ENCODE measurements at places on chromosomes 4 and X.

GRCh38 chrX:78104447-78105176 is 564 bp downstream of the PGK1 start:
- DNase-seq, result peak; percentile 42

- no peak for DNase-seq
These were observed 84.9 kb upstream of the SPANXB1 start for GRCh38 chrX:140917354-140918115.

- DNase-seq, result no peak
These were observed 215.5 kb upstream of the ZFP42 start for GRCh38 chr4:187780070-187780469.

DNA sequence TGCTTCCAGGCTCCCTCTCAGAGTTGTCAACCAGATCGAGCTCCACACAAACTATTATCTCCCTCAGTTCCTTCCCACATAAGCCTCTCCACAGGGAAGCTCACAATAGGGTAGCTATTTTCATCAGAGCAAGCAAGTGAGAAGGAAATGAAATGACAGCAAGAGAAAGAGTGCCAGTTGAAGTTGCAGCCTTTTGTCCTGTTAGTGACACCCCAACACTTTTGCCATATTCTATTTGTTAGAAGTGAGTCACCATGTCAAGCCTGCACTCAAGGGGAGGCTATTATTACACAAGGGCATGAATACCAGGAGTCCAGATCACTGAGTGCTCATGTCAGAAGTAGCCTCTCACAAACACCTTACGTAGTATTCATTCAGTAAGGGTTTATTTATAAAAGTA is 266.3 kb upstream of the NOCT start:
- DNase-seq, result no peak

DNA sequence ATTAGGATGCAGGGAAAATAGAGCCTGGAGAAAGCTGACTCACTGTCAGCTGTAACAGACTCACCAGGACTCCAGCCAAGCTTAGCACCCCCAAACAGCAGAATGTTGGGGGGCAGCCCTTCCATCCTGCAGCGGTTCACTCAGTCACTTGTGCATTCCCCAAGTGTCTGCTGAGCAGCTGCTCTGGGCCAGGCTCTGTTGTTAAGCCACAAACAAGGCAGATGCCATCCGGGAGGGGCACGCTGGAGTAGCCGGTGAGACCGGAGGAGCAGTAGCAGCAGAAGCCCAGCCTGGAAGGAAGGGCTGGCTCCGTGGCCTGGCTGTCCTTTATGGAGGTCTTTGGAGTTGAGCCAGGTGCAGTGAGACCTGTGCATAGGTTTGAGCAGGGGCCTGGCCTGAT is 22.0 kb downstream of the CCNQ start:
- no peak for DNase-seq

DNA sequence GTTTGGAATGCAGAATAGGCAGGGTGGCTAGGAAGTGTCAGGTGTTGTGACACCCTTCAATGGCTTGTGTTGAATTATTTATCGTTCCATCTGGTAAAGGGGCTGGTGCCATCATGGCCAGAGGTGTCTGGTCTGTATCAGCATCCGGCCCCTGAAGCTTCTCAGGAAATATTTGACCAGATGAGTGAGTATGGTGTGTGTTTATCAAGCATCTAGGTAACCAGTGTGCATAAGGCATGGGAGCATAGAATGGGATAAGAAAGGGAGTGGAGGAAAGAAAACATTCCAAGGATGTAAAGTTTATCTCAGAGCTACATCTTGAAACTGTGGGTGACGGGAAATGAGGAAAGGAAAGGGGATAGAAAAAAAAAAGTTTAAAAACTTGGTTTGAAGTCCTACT is 109.4 kb downstream of the KLHL4 start:
- no peak for DNase-seq

- peak; percentile 63 for DNase-seq
These were observed 24.1 kb downstream of the ZCCHC12 start for GRCh38 chrX:118847676-118848075.

DNA sequence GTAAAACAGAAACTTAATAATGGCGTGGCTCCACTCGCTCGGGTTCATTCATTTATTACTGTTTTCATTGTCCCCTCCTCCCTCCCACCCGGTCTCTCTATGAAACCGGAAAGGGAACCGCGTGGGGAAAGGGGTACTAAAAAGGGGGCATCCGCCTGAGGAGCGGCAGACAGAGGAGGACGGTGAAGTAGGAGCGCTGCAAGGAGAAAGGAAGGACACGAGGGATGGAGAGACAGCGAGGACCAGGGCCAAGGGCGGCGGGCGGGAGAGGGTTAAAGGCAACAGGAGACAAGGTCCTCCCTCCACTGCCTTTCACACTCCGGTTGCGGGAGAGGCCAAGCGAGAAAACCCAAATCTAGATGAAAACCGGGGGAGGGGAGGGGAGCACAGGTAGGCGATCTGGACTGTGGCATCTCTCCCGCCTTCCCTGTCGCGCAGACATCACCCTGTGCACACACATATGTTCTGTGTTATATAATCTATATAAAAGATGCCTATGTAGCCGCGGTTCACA is 829 bp downstream of the ELOVL6 start:
- peak; percentile 56 for DNase-seq

- no peak for DNase-seq
These were observed 18.4 kb downstream of the UBE2K start for GRCh38 chr4:39716356-39716755.

DNA sequence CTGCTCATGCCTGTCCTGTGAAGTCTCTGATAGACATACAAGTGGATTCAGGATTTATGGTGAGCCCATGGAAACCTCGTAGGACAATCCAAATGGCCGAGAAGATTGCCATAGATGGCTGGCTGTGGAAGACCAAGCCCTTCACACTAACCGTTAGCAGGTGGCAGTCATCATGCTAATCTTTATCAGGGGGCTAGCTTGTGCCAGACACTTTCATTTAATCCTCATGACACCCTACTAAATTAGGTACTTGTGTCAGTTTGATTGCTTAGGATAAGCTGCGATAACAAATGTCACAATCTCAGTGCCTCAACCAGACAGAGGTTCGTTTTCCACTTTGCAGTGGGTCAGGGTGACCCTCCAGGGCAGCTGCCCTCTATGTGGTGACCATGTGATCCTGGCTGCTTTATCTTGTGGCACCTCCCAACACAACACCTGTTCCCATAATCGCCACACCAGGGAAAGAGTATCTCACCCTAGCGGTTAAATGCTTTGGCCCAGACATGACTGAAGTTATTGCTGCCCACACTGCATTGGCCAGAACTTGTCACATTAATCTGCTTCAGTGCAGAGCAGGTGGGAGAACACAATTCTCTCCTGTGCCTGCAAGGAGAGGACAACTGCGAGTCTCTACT is 60.8 kb downstream of the REPS2 start:
- DNase-seq, result peak; percentile 53

Data from globus pallidus (tissue), 1 donor.